ENCODE measurements at places on chromosomes 7 and 10.
A peak's percentile ranks its signal among the peaks of the same experiment; 100 is the strongest.

DNA sequence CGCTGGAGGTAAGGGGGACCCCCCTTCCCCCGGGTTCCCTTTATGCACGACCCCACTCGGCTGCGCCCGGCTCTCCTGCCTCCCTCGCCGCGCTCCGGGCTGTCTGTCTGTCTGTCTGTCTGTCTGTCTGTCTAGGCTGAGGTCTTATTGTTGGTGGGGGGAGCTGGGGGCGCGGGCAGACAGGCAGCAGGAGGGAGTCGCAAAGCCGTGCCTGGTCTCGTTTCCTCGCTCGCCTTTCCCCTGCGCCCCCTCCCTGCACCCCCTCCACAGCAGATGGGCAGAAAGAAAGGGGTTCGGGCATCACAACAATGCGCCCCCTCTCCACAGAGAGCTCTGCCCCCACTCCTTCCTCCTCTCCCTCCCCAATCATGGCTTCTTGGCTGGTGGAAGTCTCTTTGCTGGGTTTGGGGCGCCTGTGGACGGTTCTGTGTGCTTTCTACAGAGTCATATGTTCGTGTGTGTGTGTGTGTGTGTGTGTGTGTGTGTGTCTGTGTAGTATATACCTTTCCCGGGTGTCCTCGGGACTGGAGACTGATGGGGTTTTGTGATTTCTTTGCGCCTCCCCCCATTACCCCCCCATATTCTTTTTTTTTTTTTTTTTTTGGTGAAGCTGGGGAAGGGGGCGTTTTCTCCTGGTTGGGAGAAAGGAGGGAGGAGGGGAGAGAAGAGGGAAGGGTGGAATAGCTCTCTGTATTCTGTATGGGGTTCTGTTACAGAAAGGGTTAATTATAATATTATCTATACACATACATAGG lies 1.9 kb downstream of the AUTS2 start:
- DNase-seq, result no peak

DNA sequence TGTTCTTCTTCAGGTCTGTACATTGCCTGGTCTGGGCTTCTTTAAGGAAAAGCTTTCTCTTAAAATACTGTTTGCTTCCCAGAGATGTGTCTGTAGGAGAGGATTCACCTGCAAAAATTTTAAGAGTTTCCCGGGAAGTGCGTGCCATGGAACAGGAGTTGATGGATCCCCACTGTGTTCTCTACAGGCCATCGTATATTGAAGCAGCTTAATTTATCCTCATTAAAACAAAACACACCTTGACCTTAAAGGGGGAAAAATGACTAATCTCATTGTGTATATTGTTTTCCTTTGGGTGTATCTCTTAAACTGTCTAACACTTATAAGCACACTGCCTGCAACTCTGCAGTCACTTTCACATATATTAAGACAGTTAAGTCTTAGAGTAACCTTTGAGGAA lies 111.4 kb downstream of the ST7 start:
- DNase-seq, result no peak

- DNase-seq, result no peak
Measured at GRCh38 chr7:151691449-151691848, 171.8 kb upstream of the RHEB start.

- DNase-seq, result peak; percentile 31
Measured at GRCh38 chr10:6669269-6669859, 89.3 kb upstream of the PRKCQ start.

- no peak for DNase-seq
Measured at GRCh38 chr7:158403013-158403821, 184.4 kb downstream of the PTPRN2 start.

GRCh38 chr7:33685981-33686683 lies 219.2 kb upstream of the BMPER start:
- no peak for DNase-seq

GRCh38 chr7:26397796-26398426 lies 106.2 kb downstream of the SNX10 start:
- peak; percentile 0 for DNase-seq

DNA sequence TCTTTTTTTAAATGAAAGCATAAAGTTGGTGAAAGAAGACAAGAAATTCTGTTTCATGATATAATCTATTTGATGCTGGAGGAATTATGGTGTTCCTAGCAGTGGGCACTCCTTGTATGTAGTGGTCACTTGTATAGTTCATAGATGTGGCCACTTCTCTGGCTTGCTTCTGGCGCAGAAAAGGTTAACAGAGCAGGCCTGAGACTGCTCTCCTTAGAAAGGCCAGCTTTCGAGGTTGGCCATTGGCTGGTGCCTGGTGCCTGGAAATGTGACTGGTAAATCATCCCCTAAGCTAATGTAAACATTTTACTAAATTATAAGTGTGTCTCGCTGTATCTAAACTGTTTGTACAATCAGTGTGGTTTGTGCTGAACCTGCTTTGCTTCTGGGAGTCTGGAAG lies 276.1 kb downstream of the PHTF2 start:
- DNase-seq, result no peak

GRCh38 chr10:130038611-130039109 lies 72.0 kb downstream of the C10orf143 start:
- DNase-seq, result no peak

- DNase-seq, result no peak
Measured at GRCh38 chr7:85708221-85708620, 521.4 kb upstream of the SEMA3D start.

- no peak for DNase-seq
Measured at GRCh38 chr7:33640741-33641140, 264.6 kb upstream of the BMPER start.

DNA sequence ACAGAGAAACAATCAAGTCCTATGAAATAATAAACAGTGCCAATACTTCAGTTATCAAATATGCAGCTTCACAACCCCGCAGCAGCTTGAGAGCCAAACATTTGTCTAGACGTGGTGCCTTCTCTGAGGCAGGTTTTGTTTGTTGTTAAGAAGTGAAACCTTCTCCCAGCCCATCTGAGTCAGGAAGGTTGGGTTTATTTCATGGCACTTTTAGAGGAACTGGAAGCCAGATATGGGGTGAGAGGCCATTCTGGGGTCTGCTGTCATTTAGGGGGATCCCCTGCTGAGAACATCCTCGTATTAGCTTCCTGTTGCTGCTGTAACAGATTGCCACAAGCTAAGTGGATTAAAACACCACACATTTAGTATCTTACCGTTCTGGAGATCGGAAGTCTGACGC lies 113.6 kb downstream of the GRK5 start:
- no peak for DNase-seq

GRCh38 chr7:87154569-87154968 lies 2.3 kb downstream of the DMTF1 start:
- no peak for DNase-seq

GRCh38 chr7:24730018-24730369 lies 27.3 kb downstream of the GSDME start:
- no peak for DNase-seq

GRCh38 chr7:101557421-101557820 lies 71.7 kb downstream of the MYL10 start:
- no peak for DNase-seq

GRCh38 chr10:126640401-126640800 lies 30.1 kb downstream of the C10orf90 start:
- no peak for DNase-seq

GRCh38 chr7:22787951-22788350 lies 34.7 kb downstream of the TOMM7 start:
- DNase-seq, result no peak

DNA sequence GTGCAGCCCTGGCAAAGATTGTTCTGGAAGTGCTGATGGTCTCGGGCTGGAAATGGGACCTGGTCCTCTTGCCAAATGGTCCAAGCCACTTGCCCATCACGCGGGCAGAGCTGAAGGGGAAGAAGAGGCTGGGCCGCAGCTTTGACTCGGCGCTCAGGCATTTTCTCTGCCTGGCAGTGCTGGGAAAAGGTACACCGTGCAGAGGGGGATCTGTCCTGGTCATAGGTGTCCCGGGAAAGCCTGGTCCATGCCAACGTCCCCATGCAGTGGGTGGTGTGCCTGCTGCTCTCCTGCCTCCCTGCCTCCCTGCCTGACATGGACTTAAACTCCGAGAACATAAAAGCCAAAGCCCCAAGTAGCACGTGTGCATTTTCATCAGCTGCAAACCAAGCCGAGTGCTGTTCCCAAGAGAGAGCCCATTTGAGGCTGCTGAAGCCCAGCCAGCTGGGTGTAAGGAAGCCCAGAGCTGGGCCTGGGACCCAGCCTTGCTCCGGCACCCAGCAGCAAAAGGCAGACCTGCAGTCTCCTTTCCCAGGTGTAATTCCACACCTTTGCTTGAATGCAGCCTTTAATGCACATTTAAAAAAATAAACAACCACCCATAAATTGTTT lies 72.7 kb downstream of the TCERG1L start:
- no peak for DNase-seq

DNA sequence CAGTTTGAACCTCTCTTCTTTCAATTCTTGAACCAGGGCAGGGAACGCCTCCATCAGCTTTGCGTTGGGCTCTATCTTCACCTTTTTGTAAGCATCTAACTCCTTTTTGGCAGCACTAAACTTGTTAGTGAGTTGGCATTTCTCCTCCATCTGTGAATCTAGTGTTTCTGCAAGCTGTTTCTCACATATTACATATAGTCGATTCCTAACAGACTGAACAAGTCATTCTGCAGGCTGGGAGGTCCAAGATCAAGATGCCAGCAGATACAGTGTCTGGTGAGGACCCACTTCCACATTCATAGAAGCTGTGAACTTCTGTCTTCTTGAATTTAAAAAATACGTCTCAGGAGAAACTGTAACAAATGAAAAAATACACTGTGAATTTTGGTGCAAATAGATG lies 539.7 kb downstream of the ANKRD7 start:
- no peak for DNase-seq

- DNase-seq, result no peak
Measured at GRCh38 chr7:4256286-4256685, 425.8 kb upstream of the FOXK1 start.

DNA sequence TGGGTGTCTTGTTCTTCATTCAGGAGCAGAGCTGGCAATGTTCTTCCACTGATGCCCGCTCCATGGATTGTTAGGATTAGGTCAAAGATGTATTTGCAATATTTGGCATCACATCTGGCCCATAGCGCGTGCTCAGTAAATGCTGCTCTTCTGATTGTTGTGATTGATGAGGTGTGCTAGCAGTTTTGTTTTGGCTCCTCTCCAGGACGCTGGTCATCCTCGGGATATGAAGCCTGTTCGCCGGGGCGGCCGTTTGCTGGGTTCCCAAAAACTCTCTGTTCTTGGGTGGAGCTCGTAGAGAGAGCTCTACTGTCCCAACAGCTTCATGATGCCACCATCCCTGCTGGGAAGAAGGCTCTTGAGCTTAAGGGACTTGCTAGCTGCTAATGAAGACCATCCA lies 96.9 kb downstream of the XRCC2 start:
- DNase-seq, result no peak

- DNase-seq, result no peak
Measured at GRCh38 chr10:46235705-46236545, 50.9 kb upstream of the ANTXRL start.

GRCh38 chr10:58384095-58384494 lies 1.1 kb upstream of the TFAM start:
- DNase-seq, result no peak

DNA sequence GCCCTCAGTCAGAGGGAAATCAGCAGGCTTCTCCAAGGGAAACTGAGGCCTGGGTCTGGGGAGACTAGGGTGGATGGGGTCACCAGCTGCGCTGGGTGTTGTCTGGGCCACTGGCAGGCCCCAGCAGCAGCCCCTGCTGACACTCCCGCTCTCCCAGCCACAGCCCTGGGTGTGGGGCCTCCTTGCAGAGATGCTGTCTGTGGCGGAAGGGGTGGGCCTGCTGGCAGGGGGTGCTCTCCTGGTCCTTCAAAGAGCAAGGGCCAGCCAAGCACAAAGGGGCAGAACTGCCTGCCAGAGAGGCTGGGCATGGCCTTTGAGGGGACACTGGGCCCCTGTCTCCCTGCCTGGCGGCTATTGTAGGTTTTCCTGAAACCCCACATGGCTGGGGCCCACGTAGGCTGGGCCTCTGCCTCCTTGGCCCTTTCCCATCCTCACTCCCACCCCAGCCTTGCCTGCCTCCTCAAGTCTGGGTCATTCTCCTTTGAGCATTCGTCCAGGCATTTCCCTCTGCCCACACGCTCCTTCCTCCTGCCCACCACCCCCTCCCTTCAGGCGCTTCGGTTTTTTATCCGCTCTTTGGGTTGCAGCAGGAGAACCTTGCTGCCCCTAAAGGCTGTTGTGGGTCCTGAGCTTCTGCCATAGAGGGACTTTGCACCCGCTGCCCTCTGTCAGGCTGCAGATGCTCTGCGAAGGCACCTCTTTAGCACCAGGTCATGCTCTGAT lies 9.1 kb downstream of the COL13A1 start:
- no peak for DNase-seq

- DNase-seq, result no peak
Measured at GRCh38 chr10:122255509-122256301, 15.4 kb upstream of the BTBD16 start.

DNA sequence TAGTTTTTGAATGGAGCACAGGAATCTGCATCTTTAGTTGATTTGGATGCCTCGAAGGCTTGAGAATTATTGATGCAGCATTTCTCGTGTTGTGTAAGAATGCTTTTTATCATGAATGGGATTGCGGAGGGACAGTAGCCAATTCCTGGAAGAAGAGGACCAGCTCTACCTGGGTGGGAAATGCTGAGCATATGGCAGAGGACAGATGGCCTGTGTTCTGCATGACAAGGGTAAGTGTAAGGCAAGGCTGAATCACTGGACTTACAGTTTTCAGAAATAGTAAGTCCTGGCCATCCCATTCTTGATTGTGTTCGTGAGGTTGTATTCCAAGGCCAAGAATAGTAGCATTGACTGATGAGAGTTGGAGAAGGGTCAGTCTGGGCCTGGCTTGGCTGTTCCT lies 15.9 kb downstream of the RP9 start:
- DNase-seq, result no peak

DNA sequence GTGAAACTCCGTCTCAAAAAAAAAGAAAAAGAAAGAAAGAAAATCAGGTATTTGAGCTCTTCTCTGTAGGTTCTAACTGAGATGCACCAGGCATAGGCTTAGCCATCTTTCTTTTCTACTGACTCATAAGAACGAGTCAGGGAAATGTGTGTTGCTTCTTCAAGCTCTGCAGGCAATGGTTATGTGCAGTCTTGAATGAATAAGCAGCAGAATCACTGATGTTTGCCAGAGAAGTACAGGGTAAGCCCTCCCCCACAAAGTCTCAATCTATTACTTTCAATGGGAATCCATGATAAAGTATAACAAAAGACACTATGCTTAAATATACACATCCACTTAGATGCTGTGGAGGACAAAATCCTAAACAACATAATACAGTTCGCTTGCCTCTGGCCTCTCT lies 239.2 kb downstream of the PARD3 start:
- no peak for DNase-seq

- DNase-seq, result no peak
Measured at GRCh38 chr7:117036836-117037235, 83.5 kb downstream of the ST7 start.

All from GM04504 (cell line).